ENCODE measurements at places on chromosomes 16 and 17. TPM values are rescaled to one million over a fixed set of nuclear protein-coding genes. Genes with fewer than 3 reads are reported as not detected.

Gene KRT40
- total RNA-seq, result not detected

Gene ITGB4
- 1,928 TPM for total RNA-seq

Gene EPN3
- 83.9 TPM for total RNA-seq

Gene MYH3
- total RNA-seq, result 0.34 TPM

Gene ATPAF2
- total RNA-seq, result 15.5 TPM

Gene PRRT2
- total RNA-seq, result not detected

Gene NECAB2
- total RNA-seq, result not detected

Gene AATK
- 0.27 TPM for total RNA-seq

Gene MYH2
- not detected for total RNA-seq

Gene SSTR5
- not detected for total RNA-seq

Gene RBFOX1
- total RNA-seq, result not detected

Gene COG8
- total RNA-seq, result 32.8 TPM

Gene TMEM235
- total RNA-seq, result not detected

Gene PERCC1
- not detected for total RNA-seq

Gene SYT17
- total RNA-seq, result not detected

Gene ATP2A1
- total RNA-seq, result 0.39 TPM

Gene LRRC37A2
- 2.8 TPM for total RNA-seq

Gene ALOX15B
- 27.2 TPM for total RNA-seq

All from hair follicular keratinocyte (primary cell).